K562 (cell line): ENCODE measurements at places on chromosomes 7 and 10.

DNA sequence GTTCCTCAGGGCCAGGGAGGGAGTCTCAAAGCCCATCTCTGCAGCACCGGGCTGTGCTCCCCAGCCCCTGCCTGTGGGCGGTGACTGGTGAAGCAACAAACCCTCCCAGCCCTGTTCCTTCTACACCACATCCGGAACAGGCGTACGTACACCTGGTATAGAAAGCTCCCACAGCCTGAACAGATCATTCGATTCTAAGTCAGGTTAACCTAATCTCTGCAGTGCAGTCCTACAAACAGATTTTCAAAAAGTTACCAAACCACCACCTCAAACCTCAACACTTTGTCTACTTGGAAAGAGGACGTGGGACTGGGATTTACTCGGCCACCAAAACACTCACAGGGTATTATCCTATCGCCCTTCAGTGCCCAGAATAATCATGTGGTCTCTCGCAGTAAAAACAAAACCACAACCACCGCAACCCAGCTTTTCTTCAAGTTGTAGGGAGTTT is 238.4 kb downstream of the DIP2C start:
- no peak for DNase-seq
- no peaks in the 10 kb centered on the region for H3K36me3 ChIP-seq
- no peak overlapping the region for H3K27ac ChIP-seq
- H3K4me1 ChIP-seq: no peaks in the 10 kb centered on the region
- H3K4me3 ChIP-seq: no peak overlapping the region
- peaks cover 12% of the 10 kb centered on the region; the same call in 2 of the 3 replicates for H3K27me3 ChIP-seq

DNA sequence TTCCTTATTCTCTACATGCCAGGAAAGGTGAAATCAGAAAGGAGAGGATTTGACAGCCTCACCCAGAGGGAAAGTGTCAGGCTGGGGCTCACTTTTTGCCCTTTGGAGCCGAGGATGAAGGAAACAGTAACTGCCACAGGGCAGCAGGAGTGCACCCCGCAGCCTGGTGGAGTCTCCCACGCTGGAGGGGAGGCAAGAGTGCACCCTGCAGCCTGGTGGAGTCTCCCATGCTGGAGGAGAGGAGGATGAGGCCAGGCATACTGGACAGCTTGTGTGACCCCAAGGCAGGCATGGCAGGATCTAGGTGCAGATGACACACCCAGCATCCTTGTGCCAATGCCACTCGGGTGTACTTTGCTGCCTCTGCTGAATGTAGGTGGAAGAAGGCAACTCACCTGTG is 484.0 kb downstream of the DNAJB6 start:
- no peaks in the 10 kb centered on the region for H3K36me3 ChIP-seq
- H3K27ac ChIP-seq: no peak overlapping the region
- H3K4me3 ChIP-seq: no peak overlapping the region

GRCh38 chr10:48476279-48476982 is 128.4 kb downstream of the ARHGAP22 start:
- H3K36me3 ChIP-seq: peaks cover 29% of the 10 kb centered on the region
- no peak overlapping the region for H3K4me3 ChIP-seq
- H3K27ac ChIP-seq: peak overlapping the region; percentile 40
- H3K4me1 ChIP-seq: peaks cover 85% of the 10 kb centered on the region
- H3K27me3 ChIP-seq: no peaks in the 10 kb centered on the region
- DNase-seq: no peak

DNA sequence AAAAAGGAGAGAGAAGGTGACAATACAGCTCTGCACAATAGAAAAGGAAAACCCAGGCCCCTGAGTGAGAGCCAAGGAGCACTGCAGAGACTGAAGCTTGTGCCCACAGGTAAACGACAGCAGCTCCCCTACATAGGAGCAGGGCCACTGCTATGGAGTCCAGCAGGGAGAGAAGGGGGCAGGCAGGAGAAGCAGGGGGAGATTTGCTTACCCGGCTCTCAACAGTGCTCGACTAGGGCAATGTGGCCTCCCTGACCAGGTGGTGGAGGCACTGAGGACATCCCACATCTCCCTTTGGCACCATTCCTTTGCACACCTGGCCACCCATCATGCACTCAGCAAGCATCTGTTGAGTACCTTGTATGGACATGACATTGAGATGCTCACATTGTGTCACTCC is 153.0 kb downstream of the EVX1 start:
- DNase-seq: no peak
- H3K27ac ChIP-seq: no peak overlapping the region
- H3K36me3 ChIP-seq: no peaks in the 10 kb centered on the region

DNA sequence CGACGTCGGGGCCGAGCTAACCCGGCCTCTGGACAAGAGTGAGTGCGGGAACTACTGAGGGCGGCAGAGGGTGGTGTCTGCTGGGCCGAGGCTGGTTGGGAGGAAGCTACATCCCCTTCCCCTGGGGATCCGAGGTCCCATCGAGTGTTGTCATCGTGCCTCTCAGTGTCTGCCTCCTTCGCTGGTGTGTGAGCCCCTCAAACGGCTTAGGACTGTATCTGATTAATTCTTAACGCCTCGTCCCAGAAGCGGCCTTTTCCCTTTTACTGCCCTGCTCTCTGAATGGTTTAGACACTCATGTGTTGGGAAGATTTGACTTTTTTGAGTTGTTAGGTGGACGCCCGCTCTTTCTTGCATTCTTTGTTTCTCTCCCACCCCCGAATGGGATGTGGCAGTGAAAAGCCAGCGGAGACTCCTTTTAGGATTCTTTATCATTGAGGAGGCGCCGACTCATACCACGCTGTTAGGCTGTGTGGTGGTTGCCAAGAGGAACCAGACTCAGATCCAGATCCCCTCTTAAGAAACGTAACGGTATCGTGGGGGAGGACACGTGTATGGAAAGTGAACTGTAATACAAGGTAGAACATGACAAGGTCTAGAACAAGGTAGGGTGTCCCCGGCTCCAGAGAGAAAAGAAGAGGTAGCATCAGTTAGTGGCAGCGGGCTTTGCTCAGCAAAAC is 631 bp downstream of the SUPV3L1 start:
- peaks cover 8% of the 10 kb centered on the region for H3K4me1 ChIP-seq
- H3K36me3 ChIP-seq: peaks cover 34% of the 10 kb centered on the region
- H3K27me3 ChIP-seq: no peaks in the 10 kb centered on the region
- peak overlapping the region; percentile 99 for H3K4me3 ChIP-seq

GRCh38 chr7:65975814-65976445 is 6.1 kb downstream of the GUSB start:
- no peaks in the 10 kb centered on the region for H3K27me3 ChIP-seq
- no peak overlapping the region for H3K27ac ChIP-seq
- H3K36me3 ChIP-seq: peaks cover 87% of the 10 kb centered on the region; the same call in 2 of the 3 replicates
- peaks cover 7% of the 10 kb centered on the region; the same call in 2 of the 3 replicates for H3K4me1 ChIP-seq
- H3K4me3 ChIP-seq: no peak overlapping the region
- DNase-seq: no peak

GRCh38 chr7:90740386-90740785 is 144.3 kb downstream of the CDK14 start:
- no peak overlapping the region for H3K4me3 ChIP-seq
- H3K4me1 ChIP-seq: no peaks in the 10 kb centered on the region
- no peak for DNase-seq
- H3K27ac ChIP-seq: no peak overlapping the region

DNA sequence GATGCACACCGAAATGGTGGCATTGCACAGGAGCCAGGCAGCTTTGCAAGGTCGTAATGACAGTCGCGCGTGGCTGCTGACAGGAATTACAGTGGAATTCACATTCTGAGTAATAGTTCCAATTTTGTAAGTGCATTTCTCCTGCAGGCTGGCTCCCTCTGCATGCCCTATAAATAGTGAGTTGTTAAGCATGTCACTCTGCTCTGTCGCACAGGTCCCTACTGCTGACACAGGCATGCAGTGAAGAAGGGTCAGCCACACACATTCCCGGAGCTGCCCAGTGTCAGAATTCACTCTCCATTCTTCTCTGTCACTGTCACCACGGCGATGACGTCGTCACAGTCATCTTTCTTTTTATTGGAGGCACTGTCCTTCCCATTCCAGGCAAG is 49.2 kb upstream of the SHH start:
- H3K36me3 ChIP-seq: no peaks in the 10 kb centered on the region
- no peak for DNase-seq
- no peak overlapping the region for H3K27ac ChIP-seq
- no peak overlapping the region for H3K4me3 ChIP-seq

GRCh38 chr7:81501220-81501619 is 268.6 kb downstream of the HGF start:
- no peak for DNase-seq
- H3K36me3 ChIP-seq: no peaks in the 10 kb centered on the region
- H3K4me1 ChIP-seq: no peaks in the 10 kb centered on the region
- H3K4me3 ChIP-seq: no peak overlapping the region

DNA sequence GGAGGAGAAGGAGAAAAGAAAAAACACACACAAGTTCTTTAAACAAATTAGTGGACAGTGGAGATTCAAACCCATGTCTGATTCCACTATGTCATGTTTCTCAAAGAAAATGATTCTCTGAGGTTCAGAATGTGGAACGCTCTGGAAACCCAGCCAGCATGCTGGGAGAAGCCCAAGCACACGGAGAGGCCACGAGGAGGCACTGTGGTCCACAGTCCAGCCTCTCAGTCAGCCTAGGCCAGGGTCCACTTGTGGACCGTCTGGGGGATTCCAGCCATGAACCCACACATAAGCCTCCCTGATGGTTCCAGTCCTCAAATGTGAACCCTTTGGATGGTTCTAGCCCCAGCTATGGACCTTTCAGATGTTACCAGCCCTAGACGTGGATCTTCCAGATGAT is 73.4 kb downstream of the CAV1 start:
- H3K4me3 ChIP-seq: no peak overlapping the region
- H3K36me3 ChIP-seq: no peaks in the 10 kb centered on the region
- H3K27ac ChIP-seq: no peak overlapping the region
- H3K27me3 ChIP-seq: peaks cover 15% of the 10 kb centered on the region
- H3K4me1 ChIP-seq: no peaks in the 10 kb centered on the region

GRCh38 chr7:46755120-46756034 is 826.5 kb downstream of the TNS3 start:
- no peaks in the 10 kb centered on the region for H3K36me3 ChIP-seq
- no peak overlapping the region for H3K27ac ChIP-seq
- H3K4me3 ChIP-seq: no peak overlapping the region
- no peaks in the 10 kb centered on the region for H3K27me3 ChIP-seq

GRCh38 chr7:157432541-157432956 is 95.7 kb downstream of the DNAJB6 start:
- H3K4me1 ChIP-seq: peaks cover 11% of the 10 kb centered on the region
- peak; percentile 77 for DNase-seq
- no peaks in the 10 kb centered on the region for H3K36me3 ChIP-seq

DNA sequence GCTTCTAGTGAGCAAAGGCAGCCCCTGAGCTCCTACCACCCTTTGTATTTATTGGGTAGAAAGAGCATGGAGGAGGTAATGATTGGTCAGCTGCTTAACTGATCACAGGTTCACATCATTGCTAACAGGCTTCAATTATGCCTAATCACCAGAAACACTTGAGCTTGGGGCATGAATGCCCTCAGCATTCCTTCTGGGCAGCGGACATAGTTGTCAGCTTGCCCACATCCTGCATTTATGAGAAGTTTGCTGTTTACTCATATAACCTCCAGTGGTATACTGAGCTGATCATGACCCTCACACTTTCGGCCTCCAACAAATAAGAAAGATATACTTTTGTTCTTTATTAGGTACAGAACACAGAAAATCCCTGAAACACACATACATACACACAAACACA is 140.3 kb upstream of the ODAD2 start:
- H3K36me3 ChIP-seq: no peaks in the 10 kb centered on the region
- no peaks in the 10 kb centered on the region for H3K4me1 ChIP-seq
- no peaks in the 10 kb centered on the region for H3K27me3 ChIP-seq
- H3K27ac ChIP-seq: no peak overlapping the region

DNA sequence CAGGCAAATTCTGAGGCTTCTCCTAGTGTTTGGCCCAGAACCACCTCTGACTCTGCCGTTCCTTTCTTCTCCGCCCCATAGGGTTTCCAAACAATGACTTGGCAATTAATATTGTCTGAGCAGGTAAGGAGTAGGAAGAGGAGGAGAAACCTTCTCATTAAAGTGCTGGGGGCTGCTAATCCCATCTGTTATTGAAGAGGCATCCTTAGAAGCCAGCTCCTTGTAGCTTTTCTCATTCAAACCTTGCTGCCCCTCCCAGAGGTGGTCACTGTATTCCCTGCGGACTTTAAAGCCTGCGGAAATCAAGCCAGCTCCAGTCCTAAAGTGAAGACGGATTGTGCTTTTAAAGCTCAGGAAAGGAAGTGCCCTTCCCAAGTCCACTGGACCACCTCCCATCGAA is 1.4 kb upstream of the NKX1-2 start:
- H3K27ac ChIP-seq: no peak overlapping the region
- no peaks in the 10 kb centered on the region for H3K27me3 ChIP-seq
- peaks cover 15% of the 10 kb centered on the region; the same call in 2 of the 3 replicates for H3K4me1 ChIP-seq
- no peaks in the 10 kb centered on the region for H3K36me3 ChIP-seq
- DNase-seq: no peak
